ENCODE measurements at places on chromosomes 2 and 18. TPM values are rescaled to one million over a fixed set of nuclear protein-coding genes. Genes with fewer than 3 reads are reported as not detected.

DNA sequence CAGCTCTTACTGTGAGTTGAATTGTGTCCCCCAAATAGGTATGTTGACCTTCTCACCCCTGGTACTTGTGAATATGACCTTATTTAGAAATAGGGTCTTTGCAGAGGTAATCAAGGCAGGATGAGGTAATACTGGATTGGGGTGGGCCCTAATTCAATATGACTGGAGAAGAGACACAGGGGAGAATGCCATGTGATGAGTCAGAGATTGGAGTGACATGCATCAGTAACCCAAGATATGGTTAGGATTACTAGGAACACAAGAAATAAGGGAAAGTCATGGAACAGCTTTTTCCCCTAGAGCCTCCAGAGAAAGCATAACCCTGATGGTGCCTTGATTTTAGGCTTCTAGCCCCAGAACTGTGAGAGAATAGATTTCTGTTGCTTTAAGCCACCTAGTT is 37.0 kb upstream of the ATP5MC3 start:
- no peak for DNase-seq

Gene RFTN2
- total RNA-seq: 4.5 TPM

DNA sequence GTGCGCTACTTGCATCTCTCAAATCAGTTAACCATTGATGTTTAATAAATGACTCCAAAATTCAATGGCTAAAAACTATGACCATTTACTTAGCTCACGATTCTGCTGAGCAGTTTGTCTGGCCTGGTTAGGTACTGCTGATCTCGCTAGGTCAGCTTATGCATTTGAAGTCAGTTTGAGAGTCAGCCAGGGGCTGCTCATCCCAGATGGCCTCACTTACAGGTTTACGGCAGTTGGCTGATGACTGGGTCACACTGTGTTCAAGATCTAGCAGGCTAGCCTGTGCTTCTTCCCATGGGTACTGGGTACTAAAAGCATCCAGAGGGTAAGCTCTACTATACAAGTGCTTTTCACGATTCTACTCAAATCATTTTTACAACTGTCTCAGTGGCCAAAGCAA is 122.1 kb downstream of the DLGAP1 start:
- DNase-seq: no peak

- no peak for DNase-seq
Measured at GRCh38 chr18:35826477-35826876, 146.0 kb upstream of the RMP24 start.

DNA sequence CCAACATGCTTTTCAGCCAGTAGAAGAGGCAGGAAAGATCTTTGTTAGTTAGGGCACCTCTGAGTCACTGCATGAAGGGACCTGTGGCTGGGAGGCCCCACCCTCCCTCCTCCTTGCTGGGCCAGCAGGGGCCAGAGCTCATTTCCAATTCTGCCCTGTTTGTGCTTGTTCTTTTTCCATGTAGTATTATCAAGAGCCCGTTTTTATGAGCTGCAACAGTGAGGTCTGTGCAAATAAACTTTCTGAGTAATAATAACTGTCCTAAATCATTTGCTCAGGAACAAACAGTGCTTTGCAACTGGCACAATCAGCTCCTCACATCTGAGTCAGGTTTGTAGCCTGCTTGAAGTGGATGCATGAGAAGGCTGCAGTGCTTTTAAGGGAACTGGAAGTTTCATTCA is 128.0 kb downstream of the ARL4C start:
- no peak for DNase-seq

Gene TXNDC2
- not detected for total RNA-seq

DNA sequence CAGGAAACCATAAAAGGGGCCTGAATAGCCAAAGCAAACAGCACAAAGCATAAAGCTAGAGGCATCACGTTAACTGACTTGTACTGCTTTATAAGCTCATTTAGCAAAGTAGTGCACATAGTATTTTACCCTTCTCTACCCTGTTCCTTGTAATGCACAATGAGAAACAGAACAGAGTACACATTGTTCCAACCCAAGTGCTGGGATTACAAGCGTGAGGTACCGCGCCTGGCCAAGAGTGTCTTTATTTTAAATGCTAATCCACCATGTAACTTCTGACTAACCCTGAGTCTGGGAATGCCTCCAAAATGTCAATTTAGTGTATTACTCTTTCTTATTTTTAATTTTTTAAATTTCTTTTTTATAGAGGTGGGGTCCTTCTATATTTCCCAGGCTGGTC is 46.4 kb upstream of the STON1 start:
- DNase-seq: no peak

DNA sequence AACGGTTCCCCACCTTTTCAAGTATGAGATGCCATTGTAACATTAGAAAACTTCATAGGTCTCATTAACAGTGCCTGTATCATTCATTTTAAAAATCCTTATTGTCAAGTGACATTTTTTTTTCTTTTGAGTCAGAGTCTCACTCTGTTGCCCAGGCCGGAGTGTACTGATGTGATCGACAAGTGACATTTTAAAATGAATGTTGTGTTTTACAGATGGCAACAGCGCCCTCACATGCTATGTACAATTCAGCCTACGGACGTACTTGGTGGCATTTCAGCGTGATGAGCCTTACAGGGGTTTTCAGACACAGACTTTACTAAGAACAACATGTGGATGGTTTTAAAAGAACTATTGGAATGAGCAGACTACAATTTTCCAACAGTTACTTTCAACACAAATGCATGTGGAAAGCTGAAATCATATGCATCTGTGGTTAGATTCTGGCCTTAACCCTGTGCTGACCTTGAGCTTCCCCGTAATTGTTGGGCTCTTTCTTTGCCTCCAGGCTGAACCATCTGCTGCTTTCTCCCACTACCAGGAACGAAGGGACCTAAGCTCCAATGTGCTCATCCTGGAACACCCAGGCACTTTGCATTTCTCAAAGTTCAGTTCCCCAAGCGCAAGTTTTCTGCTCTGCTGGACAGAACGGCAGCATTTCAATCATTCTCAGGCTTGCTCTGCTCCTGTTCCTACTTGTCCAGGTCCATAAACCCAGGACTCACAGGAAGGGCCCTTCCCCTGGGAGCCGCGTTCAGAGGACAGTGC is 119.9 kb upstream of the NDUFV2 start:
- DNase-seq: no peak

DNA sequence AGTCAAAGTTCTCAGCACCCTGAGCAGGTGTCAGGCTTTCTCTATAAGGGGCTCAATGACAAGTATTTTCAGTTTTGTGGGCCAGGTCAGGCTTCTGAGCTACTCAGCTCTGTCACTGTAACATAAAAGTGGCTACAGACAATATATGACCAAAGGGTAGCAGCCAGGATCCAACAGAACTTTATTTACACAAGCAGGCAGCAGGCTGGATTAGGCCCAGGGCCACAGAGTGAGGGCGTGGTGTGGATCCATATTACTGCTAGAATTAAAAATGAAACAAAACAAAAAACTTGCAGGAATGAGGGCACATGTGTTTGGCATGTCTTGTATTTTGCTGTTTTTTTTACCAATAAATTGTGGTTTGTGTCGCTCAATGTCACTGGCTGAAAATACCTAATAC is 143.7 kb downstream of the EIPR1 start:
- no peak for DNase-seq

DNA sequence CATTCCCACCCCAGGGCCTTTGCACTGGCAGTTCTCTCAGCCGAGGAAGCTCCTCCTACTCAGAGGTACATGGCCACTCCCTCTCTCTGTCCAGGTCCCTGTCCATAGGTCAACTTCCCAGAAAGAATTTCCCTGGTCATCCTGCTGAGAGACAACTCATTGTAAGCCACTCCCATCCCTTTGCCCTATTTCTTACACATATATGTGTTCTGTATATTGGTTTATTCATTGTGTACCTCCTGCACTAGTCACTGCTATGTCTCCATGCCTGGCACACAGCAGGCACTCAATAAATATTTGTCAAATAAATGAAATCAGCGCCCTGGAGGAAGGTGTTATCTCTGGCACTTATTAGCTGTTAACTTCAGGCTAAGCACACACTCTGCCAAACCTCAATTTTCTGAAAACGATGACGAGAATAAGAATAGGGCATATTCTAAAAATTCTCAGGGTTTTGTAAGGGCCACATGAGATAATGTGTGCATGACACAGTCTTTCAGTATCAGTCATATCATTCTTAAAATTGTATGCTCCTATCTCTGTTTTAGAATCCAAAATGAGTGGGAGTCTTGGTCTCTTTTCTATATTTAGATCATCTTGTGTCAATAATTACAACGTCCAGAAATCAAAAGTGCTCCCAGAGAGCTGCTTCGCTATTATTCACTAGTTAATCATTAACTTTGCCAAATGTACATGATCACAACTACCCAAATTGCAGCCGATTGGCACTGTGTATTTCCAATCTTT is 198.0 kb downstream of the ALK start:
- no peak for DNase-seq

Gene SRD5A2
- not detected for total RNA-seq

Gene PARD6G
- total RNA-seq: 2.8 TPM

- no peak for DNase-seq
Measured at GRCh38 chr2:8514796-8515758, 166.8 kb upstream of the ID2 start.

Gene SF3B6
- total RNA-seq: 71.2 TPM

Measured in right atrium auricular region (tissue), 2 donors.